ENCODE measurements at places on chromosomes 2 and 18.

DNA sequence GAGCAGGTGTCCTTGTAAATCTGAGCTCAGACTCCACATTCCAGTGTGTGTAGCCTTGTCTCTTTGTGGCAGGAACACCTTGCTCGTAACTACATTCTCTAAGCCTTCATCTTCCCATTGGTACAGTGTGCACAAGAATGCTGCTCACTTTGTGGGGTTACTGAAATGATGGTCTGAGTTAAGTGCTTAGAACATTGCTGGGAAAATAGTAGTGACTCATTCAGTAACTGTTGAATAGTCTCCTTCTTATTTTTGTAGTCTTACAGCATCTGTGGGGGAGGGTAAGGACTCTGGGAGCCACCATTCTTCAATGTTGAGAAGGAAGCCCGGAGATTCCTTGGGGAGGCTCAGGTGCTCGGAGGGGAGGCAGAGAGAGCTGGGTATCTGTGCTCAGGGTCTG lies 236.0 kb upstream of the HDAC4 start:
- no peak for DNase-seq

DNA sequence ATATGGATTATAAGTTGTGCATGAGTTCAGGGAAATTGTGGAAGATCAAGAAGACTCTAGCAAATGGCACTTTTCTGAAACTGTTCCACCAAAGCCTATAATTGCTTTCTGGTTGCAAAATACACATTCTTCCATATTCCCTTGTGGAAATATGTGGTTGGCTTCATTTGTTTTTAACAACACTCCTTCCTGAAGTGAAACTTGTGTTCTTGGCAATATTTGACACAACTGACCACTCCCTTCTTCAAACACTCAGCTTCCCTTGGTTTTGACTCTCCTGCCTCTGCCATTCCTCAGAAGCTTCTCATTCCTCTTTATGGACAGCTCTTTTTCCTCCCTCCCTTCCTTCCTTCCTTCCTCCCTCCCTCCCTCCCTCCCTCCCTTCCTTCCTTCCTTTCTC lies 192.3 kb downstream of the PMAIP1 start:
- no peak for DNase-seq

- no peak for DNase-seq
These were observed 162.2 kb downstream of the FIGN start for GRCh38 chr2:163573652-163574051.

DNA sequence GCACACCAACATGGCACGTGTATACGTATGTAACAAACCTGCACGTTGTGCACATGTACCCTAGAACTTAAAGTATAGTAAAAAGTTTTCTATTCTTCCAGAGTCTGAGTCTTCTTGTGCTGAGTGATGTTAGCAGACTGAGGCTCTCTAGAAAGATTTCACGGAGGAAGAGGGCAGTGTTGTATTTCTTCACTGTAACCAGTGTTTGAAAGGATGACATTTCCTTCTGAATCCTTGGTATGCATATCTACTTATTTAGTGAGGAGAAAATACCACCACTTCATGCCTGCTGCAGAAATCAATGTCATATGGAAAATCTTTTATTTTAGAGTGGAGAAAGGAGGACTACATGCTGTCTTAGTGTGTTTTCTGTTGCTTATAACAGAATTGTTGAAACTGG lies 357.1 kb downstream of the CCDC85A start:
- DNase-seq = no peak

- DNase-seq = no peak
These were observed 5.8 kb downstream of the ANKRD53 start for GRCh38 chr2:70984228-70984575.

DNA sequence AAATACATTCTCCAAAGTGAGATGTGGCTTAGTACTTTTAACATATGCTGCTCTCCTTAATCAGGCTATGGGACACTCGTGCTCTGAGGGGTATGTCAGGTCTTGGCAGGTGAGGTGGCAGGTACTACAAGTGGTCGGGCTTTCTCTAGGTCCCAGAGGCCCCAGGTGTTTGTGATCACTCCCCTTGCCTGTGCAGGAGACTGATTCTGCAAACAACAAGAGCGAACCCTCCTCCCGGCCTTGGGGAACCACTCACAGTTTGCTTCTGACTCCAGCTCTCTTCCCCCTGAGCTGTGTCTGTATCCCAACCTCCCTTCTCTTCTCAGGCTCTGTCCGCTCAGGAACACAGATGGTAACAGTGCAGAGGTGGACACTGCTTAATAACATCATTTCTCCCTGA lies 48.1 kb downstream of the ATOH8 start:
- DNase-seq = no peak

GRCh38 chr2:137670111-137670510 lies 294.2 kb upstream of the HNMT start:
- DNase-seq = no peak

GRCh38 chr18:23380817-23381216 lies 72.3 kb upstream of the RIOK3 start:
- no peak for DNase-seq

- DNase-seq = no peak
These were observed 50.2 kb downstream of the TEX44 start for GRCh38 chr2:231642631-231643494.

DNA sequence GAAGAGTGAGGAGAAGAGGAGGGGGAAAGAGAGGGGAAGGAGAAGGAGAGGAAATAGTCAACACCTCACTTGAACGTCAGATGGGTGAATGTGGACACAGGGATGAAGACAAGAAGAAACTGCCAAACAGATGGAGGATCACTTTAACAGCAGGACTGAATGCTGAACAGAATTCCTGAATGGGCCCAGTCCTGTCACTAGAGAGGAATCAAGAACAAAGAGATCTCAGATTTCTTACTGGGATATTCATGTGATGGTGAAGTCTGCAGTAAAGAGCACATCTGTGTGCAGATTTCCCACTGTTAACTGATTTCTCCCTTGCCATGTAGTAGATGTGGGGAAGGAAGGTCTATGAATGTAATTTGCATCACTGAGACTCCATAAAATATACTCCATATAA lies 135.4 kb downstream of the L3MBTL4 start:
- no peak for DNase-seq

DNA sequence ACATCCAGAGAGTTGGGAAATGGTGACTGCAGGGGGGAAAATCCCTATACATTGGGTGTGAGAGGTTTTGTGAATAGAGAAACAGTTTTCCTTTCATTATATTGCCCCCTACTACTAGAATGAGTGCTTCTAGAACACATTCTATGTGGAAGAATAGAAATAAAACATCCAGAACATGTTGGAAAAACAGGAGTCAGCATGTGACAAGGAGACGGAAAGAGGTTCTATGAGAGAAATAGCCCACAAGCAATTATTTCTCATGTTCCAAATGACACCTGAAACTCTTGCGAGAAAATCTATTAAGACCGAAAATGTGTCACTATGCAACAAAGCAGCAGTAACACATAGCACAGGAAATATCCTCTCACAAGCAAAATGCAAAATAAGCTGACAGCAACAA lies 202.7 kb upstream of the SPOPL start:
- no peak for DNase-seq

DNA sequence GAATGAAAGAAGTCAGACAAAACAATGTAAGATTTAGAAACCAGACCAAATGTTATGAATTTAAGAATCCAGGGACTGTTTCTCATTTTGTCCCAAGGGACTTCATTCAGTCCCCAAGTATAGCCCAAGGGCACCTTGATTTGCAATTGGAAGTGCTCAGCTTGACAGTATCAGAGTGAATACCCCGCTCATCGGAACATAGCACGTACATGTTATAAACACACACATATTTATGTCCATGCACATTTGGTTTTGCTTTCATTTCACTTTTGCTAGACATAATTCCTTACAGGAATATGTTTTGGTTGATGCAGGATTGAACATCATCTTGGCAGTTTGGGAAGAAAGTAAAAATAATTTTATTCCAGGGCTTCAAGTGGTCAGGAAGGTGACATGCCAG lies 100.2 kb downstream of the PID1 start:
- DNase-seq = no peak

GRCh38 chr2:220660277-220661145 lies 911.6 kb downstream of the EPHA4 start:
- no peak for DNase-seq

GRCh38 chr2:42801381-42801780 lies 9.0 kb upstream of the HAAO start:
- DNase-seq = no peak

- DNase-seq = no peak
These were observed 127.8 kb downstream of the CERS6 start for GRCh38 chr2:168583710-168584521.

DNA sequence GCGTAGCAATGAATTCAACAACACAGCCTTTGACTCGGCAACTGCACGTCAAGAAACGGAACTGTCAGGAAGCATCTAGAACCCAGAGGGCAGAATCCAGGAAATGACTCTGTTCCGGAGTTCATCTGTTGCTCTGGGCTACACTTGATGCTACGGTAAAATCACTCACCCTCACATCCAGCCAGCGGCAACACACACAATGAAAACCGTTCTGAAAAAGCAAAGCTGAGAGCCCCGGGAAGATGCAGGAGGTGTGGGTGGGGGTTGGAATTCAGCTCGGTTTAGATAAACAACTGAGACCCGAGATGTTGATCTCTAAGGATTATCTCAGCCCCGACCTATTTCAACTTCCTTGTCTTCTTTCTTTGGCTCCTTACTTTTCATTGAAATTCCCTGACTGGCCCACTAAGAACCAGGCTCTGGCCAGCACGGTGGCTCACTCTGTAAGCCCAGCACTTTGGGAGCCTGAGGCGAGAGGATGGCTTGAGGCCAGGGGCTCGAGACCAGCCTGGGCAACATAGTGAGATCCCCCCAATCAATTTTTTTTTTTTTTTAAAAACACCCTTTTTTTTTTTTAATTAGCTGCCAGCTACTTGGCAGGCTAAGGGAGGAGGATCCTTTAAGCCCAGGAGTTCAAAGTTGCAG lies 13.3 kb upstream of the RAB17 start:
- no peak for DNase-seq

DNA sequence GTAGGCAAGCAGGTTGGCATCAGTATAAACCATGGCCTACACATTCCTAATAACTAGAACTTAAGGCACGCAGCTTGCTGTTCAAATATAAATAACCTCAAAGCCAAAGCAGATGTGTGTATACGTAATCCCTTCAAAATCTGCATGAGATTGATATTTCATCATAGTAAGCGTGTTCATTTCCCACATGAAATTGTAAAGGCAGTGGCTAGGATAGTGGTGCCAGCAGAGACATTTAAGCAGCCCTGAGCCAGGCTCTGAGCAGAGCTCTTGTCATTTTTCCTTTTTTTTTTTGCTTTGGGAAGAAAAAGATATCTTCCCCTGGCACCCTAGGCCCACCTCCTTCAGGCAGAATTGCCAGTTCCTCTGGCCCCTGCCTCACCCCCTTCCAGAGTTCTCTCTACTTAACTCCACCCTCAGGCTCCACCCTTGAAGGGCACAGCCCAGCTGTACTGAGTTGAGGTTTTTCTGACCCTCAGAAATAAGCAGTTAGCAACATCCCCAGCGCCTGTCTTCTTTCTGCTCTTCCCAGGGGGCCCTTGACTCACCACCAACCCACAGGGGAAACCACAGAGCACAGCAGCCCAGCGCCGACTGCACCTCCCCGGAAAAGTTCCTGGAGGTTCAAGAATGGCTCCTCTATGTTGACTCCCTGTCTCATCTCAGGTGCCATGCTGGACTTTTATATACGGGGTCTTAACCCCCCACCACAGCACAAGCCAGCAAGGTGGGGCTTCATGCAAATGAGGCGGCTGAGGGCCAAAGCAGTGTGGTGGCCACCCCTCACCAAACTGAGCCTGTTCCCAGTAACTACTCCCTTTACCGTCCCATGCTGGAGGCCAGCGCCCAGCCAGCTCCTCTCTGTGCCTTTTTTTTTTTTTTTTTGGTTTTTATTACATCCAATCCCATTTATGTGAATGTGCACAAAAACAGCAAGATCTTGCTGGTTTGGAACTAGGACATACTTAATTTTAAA lies 84.7 kb downstream of the EHD3 start:
- no peak for DNase-seq

DNA sequence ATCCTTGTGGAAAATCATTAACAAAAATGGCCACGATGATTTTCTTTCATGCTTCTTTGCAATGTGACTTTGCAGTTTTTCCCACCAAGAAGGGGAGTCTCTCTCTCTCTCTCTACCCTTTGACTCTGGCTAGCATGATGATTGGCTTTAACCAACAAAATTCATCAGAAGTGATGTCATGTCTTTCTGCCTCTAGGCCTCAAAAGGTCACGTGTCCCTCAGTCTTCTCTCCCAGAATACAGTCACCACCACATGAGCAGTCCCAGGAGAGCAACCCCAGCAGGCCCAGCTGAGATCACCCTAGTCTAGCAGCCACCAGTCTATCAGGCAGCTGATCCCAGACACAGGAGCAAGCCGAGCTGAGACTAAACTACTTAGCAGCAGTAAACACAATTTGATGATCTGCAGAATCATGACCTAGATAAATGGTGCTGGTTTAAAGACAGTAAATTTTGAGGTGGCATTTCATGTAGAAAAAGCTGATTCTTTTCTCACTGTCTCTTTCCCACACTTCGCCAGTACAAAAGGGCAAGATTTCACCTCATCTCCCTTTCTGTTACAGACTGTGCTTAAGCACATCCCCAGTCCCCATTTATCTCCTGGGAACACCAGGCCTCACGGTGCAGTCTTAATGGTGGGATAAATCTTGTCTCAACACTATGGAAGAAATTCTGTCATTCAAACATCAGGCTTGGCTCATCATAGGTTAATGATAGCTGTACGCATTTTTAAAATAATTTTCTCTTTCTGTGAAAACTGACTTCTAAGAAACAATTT lies 132.7 kb downstream of the SCG2 start:
- DNase-seq = no peak

DNA sequence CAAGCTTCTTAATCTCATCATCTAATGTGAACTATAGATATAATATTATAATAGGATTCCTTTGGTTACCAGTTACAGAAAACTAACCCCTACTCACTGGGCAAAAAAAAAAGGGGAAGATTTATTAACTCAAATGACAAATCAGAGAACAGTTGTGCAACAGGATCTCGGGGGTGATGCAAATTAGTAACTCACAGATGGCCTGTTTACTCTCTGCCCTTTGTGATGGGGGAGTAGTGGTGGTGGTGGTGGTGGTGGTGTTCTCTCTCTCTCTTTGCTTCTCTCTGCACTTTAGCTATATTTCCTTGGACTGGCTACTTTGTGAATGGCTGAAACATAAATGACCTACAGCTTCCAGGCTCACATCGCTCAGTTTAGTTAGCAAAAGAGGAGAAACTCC lies 59.0 kb downstream of the TMEM247 start:
- DNase-seq = no peak

DNA sequence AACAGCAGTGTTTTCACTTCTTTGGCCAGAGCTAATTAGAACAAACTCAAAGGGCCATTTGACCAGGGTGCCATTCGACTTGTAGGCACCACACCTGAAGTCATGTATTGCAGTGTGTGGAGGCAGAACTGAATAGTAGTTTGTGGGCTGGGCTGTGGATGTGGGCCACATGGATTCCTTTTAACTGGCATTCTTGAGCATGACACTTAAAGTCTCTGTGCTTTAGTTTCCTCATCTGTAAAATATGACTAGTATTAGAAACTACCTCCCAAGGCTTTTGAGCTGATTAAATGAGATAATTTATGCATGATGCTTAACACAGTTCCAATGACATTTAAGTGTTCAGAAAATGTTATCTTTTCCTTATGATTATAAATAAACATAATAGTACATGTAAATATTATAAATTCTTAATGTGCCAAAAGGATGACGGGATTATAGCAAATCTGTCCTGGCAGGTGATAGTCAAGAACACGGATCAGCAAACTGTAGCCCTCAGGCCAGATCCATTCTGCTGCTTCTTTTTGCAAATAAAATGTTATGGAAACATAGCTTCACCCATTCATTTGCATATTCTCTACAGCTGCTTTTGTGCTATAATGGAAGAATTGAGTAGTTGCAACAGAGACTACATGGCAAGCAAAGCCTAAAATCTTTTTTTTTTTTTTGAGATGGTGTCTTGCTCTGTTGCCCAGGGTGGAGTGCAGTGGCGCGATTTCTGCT lies 36.3 kb upstream of the CCDC68 start:
- no peak for DNase-seq
